ENCODE measurements at places on chromosomes 4 and X.

- no peak for DNase-seq
Measured at GRCh38 chr4:9870165-9870790, 88.8 kb downstream of the DRD5 start.

DNA sequence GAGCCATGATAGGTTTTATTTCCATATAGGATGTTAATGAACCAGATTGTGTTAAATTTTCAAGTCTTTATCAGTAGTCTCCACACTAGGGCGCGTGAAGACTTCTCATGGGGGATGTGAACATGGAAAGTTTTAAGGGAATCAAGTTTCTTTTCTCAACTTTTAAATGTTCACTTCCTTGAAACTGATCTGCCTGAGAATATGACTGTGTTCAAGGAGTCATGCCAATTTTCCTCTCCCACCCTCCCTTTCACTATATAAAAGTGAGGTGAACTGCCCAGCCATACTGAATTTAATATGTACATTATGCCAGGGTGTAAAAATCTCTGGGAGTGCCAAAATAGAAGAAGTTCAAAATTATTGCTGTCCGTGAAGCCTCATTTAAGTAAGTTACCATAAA lies 30.4 kb upstream of the HPGDS start:
- DNase-seq: no peak

DNA sequence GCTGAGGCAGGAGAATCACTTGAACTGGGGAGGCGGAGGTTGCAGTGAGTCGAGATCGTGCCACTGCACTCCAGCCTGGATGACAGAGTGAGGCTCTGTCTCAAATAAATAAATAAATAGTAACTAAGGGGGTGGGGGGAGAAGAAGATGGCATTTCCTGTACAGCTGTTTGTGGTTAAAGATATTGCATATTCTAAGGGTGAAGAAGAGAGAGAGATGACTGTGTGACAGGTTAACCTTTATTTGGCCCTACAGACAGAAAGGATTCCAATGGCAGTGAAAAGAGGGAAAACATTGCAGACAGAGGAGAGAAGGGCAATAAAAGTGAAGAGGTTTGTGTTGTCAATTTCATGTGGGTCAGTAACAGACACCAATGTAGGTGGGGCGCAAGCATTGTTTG lies 9.4 kb downstream of the TASL start:
- DNase-seq: no peak

DNA sequence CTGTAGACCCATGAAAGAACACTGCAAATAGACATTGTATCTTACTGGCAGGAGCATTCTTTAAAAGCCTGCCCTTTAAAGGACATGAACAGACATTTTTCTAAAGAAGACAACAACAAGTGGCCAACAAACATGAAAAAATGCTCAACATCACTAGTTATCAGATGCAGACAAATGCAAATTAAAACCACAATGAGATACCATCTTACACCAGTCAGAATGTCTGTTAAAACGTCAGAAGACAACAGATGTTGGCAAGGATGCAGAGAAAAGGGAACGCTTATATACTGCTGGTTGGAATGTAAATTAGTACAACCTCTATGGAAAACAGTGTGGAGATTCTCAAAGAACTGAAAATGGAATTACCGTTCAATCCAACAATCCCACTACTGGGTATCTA lies 77.2 kb downstream of the ATP10D start:
- no peak for DNase-seq

GRCh38 chrX:136183917-136184316 lies 36.6 kb downstream of the FHL1 start:
- DNase-seq: no peak

DNA sequence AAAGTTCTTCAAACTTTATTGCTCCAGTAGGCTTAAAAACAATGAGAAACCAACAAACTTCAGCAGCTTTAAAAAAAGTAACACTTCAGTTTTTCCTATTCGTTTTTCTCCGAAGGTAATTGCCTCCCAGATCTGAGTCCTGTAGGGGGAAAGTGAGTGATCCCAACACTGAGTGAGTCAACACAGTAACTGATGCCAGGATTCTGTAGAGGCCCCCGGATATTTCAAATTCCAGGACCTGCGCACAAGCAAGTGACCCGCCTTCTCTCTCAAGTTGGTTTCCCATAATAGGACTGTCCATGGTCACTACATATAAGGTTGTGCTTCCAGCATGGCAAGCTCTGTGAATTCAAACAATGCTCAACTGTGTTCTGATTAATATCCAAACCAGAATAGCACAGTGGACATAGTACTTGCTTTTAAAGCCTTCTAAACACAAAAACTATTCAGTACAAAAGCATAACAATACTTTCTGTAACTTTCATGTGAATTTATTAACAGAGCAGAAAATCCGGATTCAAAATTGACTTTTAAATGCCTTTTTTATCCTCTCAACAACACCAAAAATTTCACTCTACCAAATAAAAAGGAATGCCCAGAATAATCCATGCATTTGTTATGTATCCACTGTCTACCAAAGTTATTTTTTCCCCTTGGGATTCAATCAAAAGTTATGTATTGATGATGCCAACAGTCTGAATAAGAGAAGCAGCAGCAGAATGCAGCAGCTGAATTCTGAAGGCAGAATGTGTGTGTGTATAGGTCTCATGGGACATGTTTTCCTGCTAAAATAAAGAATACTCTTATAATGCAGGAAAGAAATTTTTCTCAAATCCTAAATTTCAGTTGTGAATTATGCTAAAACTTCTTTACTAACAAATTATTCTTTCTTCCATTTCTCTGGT lies at the start of gene DMD:
DMD (minus strand) TSS at position 194 of the 905 bp plus-strand sequence. CDS start 237 bp downstream, outside the sequence.
- peak; percentile 8 for DNase-seq

DNA sequence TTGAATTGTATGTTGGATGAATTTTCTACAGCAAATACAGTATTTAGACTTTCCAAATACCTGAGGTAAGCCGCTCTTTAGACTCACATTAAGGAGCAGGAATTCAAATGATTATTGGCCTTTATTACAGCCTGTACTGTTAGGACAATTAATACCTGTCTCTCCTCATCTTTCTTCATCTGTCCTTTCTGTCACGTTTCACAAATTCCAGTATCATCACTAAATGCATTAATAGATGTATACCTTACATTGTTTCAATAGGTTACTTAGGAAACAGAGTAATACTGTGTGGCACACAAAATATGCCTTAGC lies 1.2 kb downstream of the FAM241A start:
- DNase-seq: no peak

DNA sequence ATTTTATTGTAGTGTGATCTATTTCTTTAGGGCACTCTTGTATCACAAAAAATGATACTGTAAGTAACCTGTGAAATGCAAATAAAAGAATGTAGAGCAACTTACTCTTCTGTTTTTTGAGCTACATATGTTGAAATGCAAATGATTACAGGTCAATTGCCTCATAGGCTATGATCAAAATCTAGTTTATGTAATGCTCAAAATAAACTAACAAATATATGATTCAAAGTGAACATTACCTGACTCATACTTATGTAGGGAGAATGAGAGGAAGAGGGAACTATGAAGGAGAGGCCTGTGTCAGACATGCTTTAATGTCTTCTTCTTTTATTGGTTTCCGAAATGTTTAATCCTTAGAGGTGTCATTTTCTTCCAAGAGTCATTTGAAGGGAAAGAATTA lies 5.0 kb upstream of the RPS6KA3 start:
- no peak for DNase-seq

DNA sequence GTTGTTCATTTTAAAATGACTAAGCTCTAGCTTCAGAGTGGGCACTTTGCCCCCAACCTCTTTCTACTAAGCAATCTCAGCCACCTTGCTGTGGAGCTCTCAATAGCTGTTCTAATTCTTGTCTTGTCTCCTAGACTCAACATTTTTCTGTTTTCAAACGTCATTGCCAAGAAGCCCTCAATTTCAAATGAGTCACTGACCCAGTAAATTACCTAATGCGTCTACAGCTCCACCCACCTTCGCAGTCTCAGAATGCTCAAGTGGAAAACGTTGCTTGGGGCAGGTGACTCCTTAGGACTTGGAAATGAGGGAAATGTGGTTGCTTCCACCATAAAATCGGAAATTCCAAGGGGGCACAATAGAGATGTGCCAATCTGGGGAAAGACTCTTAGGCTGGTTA lies 59.0 kb downstream of the ING2 start:
- no peak for DNase-seq

GRCh38 chr4:73187325-73187724 lies 71.3 kb downstream of the ANKRD17 start:
- no peak for DNase-seq

DNA sequence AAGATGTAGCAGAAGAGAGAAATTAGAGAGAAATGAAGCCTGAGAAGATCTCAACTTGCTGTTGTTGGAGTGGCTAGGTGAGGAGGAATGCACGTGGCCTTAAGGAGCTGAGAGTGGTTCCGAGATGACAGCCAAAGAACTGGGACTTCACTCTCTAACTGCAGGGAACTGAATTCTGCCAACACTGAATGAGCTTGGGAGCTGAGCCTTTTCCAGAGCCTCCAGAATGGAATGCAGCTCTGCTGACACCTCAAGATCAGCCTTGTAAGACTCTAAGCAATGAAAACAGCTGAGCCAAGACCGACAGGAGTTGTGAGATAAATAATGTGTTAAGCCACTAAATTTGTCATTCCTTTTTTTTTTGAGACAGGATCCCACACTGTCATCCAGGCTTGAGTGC lies 73.0 kb downstream of the TLL1 start:
- DNase-seq: no peak

GRCh38 chr4:22099896-22100295 lies 151.3 kb upstream of the KCNIP4 start:
- no peak for DNase-seq

DNA sequence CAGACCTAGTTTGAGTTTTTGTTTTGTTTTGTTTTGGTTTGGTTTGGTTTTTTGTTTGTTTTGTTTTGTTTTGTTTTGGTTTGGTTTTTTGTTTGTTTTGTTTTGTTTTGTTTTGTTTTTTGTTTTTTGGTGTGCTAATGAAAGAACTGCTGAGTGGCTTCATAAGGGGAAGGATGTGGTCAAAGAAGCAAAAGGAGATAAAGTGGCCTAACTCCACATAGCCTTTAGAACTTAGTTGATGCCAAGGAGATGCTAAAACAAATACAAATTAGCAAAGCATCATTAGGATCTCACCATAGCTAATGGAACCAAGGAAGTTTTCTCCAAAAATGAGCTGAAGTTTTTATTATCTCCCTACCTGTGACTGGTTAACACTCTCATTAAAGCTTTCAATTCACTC lies 44.6 kb upstream of the TMEM164 start:
- no peak for DNase-seq

DNA sequence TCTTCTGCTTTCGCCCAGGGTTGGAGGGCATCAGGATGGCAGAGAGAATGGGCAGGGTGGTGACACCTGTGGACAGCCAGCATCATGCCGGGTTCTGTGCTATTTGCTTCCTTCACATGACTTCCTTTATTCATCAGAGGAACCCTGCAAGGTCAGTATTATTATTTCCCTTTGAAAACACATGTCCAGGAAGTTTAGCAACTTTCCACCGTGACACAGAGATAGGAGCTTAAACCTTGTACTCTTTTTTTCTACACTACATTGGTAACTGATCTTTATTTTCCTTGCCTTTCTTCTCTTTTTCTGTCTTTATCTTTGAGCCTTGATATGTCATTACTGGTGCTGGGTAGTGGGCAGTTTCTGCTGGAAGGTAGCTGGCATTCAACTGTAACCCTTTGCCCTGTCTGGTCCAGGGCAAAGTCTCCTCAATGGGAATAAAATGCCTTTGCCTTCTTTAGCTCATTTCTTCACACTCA lies 5.0 kb upstream of the MGST2 start:
- no peak for DNase-seq

DNA sequence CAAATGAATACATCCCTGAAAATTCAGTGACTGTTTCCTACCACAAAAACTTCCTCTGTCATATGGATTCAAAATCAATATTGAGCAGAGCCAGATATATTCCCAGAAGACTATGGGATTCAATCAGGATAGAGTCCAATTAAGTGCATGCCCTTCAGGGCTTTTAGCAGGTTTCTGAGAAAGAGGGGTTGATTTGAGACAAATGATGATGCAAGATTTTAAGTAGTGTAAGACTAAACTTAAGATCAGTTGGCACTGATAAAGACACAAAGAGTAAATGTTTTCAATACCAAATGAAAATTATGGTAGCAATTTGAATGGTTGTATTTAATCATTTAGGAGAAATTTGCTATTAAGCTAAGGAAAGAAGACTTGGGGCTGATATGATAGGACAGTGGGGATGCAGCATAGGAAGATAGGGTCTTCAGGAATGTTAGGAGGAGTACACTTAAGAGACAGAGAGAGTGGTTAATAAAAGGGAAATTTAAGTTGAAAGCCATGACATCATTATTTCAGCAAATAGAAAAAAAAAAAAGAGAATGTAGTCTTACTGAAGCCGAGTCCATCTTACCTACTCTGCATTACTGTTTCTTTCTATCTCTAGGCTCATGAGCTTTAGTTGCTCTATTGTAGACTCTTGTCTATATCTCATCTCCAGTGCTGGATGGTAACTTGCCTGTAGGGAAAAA lies 32.0 kb upstream of the XK start:
- DNase-seq: no peak

DNA sequence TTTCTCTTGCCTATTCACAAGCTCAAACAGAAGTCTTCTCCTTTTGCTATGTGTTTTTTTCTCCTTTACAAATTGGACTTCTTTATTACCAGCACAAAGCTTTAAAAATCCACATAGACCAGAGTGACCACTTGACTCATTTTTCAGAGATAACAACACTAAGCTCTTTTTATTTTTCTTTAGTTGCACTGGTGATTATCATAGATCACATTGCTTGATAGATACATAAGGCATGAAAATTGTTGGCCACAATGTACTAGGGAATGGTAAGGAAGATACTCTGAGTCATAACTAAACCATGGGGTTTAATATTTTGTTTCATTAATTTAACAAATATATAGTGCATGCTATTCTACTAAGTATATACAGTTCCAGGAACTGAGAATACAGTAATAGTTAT lies 159.0 kb downstream of the GASK1B start:
- DNase-seq: no peak

GRCh38 chr4:124740501-124740900 lies 28.0 kb upstream of the ANKRD50 start:
- DNase-seq: no peak

GRCh38 chr4:16226816-16227461 lies 668 bp upstream of the TAPT1 start:
- peak; percentile 71 for DNase-seq

- DNase-seq: no peak
Measured at GRCh38 chr4:163556650-163557391, 62.3 kb downstream of the TMA16 start.

- no peak for DNase-seq
Measured at GRCh38 chr4:14810568-14810967, 191.7 kb upstream of the CPEB2 start.

DNA sequence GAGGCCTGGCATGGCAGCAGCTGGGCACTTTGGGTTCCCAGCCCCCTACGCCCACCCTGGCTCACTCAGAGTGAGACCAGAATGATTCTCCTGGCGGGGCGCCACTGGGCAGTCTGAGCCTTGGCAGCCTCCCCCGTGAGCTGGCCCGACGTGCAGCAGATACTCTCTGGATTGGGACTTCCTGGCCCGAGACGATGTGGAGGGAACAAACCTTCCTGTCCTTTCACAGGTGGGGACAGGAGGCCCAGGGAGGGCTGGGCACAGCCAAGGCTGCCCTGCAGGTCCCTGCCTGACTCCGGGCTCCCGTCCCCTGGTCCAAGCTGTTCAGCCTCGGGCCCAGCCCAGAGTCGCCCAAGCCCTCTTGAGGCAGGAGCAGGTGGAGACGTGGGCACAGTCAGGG lies 17.9 kb upstream of the ADD1 start:
- no peak for DNase-seq

- no peak for DNase-seq
Measured at GRCh38 chr4:1243451-1244080, 5.4 kb downstream of the CTBP1 start.

- DNase-seq: no peak
Measured at GRCh38 chr4:71185037-71185436, 153.8 kb upstream of the SLC4A4 start.

- DNase-seq: no peak
Measured at GRCh38 chrX:10654960-10655359, 34.6 kb upstream of the MID1 start.

Data from HAP-1 (cell line).